ENCODE measurements at places on chromosomes 2 and 18.

GRCh38 chr18:6747646-6748045, 18.1 kb downstream of the ARHGAP28 start:
- DNase-seq = no peak

DNA sequence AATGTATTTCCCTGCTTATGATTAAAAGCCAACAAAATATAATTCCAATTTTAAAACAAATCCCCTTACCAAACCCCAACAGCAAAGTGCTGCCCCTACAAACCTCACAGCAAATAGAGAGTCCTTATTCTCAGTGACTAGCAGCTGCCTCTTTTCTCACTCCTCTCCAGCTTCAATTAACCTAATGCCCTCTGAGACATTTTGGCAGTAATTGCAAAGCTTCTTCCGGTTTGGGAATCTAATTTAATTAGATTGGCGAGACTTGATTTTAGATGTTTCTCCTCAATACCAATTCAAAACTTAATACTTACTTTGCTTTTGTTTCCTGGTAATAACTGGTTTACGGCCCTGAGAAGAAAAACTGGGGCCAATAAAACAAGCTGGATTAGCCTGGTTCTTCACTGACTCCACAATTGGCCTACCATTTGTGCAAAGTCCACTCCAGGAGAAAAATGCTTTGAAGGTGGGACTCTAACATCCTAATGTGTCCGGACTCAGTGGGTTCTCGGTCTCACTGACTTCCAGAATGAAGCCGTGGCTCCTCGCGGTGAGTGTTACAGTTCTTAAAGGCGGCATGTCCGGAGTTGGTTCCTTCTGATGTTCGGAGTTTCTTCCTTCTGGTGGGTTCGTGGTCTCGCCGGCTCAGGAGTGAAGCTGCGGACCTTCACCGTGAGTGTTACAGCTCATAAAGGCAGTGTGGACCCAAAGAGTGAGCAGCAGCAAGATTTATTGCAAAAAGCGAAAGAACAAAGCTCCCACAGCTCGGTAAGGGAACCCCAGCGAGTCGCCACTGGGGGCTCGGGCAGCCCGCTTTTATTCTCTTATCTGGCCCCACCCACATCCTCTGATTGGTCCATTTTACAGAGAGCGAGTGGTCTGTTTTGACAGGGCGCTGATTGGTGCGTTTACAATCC, 52.8 kb downstream of the SLC35F5 start:
- DNase-seq = no peak

DNA sequence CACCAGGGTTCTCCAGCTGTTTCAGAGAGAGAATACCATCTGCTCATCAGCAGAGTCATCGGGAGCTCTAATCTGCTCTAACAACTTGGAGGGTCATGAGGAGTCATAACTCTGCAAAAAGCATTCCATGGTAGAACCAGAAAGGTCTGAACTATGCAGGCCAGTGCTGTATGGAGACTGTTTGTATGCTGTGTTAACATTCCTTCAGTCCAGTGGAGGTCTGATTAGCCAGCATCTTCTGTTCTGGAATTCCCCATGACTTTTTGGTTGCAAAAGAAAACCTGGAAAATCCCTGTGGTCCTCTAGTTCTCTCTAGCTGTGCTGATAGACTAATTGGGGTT, 9.4 kb upstream of the ITGB6 start:
- DNase-seq = no peak

- no peak for DNase-seq
Measured at GRCh38 chr2:98029718-98030222, 34.0 kb upstream of the TMEM131 start.

GRCh38 chr2:152470861-152471854, 136.2 kb downstream of the FMNL2 start:
- DNase-seq = no peak

GRCh38 chr2:224440988-224441387, 39.1 kb upstream of the FAM124B start:
- no peak for DNase-seq

DNA sequence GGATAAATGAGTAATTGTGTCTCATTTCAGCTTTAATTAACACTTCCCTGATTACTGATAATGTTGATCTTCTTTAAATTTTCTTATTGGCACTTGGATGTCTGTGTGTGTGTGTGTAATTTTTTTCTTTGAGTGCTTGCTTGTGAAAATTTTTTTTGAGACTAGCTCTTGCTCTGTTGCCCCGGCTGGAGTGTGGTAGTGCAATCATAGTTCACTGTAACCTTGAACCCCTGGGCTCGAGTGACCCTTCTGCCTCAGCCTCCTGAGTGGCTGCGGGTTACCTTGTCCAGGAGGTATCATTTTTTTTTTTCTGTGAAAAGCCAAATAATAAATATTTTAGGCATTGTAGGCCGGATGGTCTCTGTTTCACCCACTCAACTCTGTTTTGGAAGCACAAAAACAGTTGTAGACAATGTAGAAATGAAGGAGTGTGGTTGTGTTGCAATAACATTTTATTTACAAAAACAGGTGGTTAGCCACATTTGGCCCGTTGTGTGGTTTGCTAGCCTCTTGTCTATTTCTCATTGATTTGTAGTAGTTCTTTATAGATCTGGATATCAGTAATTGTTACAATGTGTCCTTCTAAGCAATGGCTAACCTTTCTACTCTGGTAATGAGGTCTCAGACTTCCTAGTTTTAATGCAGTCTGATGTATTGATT, 7.9 kb downstream of the IL1RL2 start:
- DNase-seq = no peak
